ENCODE measurements at places on chromosomes 2 and 18.

- no peak for DNase-seq
Observed at GRCh38 chr2:176508984-176509740, 239.9 kb downstream of the MTX2 start.

GRCh38 chr18:79664525-79665125 lies 15.0 kb upstream of the CTDP1 start:
- DNase-seq, result no peak

- no peak for DNase-seq
Observed at GRCh38 chr18:70377317-70377799, 88.5 kb downstream of the SOCS6 start.

- DNase-seq, result no peak
Observed at GRCh38 chr18:55779691-55780585, 191.9 kb upstream of the TCF4 start.

DNA sequence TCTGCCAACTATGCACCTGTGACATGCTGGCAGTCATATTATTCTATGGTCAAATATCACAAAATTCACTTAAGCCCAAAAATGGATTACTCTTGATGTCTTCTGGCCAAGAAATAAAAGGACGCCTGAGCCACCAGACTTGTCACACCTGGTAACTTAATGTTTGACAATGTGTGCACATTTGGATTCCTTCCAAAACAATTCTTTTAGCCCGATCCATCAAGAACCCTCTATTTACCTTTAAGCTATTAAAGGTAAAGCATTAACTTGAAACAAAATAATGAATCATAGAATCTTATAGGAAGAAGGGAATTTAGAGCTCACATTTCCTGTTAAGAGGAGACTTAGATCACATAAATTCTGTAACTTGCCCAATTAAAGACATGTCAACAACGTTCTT lies 46.5 kb upstream of the NFU1 start:
- DNase-seq, result no peak

DNA sequence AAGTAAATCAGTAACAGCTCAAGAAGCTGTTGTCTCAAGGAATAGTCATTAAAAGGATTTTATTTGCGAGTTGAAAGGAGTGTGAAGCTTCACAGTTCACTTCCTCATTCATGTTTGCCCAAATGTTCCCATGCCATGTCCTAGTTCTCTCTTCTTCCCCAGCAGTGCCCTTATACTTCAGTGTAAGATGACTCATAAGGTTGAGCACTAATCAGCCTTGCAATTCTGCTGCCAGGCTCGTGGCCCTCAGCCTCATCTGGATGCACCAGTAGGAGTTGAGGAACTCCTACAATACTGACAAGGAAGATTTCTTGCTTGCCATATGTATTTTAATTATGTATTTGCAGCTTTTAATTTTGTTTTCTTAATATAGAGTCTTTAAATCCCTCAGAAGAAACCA lies 1980.4 kb downstream of the SUCLG1 start:
- no peak for DNase-seq

- DNase-seq, result no peak
Observed at GRCh38 chr2:119441376-119442225, 9.9 kb downstream of the TMEM37 start.

GRCh38 chr2:37570773-37571586 lies 100.5 kb downstream of the CDC42EP3 start:
- no peak for DNase-seq

DNA sequence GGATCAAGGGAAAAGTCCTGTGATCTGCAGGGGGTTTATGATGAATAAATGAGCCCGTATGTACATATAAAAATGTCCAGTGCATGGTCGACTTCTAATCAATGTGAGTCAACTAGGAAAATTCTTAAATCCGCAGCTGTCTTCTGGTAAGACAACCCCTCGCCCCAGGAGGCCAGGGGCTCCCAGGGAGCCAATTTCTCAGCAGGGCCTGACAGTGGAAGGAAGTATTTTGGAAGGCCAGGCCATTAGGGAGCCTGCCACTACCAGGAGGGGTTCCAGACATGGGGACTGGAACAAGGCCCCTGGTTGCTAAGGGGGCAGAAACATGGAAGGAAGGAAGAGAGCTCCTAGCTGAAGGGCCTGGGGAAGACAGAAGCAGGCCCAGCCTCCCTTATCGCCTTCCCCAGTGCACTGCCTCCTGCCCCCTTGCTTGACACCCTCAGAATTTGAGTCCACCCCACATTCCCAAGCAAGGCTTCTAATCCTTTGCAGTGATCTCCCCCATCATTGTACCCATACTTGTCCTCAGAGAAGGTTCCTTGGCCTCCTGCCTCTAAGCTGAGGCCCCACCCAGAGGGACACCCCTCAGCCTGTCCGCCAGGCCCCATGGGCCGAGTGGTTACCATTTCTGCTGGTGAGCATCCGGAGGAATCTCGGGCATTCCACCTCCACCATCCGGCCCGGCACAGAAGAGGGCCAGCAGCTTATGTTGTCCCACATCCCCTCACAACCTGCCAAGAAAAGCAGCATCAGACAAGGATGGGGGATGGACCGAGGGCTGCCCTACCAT lies 45.9 kb downstream of the SCTR start:
- DNase-seq, result no peak

- no peak for DNase-seq
Observed at GRCh38 chr18:47283476-47283875, 32.0 kb upstream of the SKOR2 start.

DNA sequence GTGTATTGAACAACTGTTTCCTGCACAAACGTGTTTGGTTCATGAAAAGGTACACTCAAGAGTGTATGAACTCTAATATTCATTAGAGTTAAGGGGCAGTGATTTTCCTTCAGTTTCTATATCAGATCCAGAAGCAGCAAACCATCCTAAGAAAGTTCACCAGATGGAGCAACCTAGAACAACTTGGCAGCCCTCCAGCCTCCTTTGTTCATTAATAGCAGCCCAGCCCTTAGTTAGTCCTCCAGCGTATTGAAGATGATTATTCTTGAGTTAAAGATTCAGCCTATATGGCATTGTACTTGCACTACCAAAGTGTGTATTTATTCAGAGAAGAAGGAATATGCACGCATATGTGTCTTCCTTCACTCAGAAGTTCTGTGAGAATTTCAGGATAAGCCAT lies 365.5 kb downstream of the SETBP1 start:
- DNase-seq, result no peak

GRCh38 chr2:37877457-37878315 lies 47.4 kb upstream of the RMDN2 start:
- no peak for DNase-seq

GRCh38 chr2:232300894-232301387 lies 77.6 kb upstream of the ALPP start:
- no peak for DNase-seq

GRCh38 chr2:168118733-168119514 lies 128.5 kb downstream of the STK39 start:
- no peak for DNase-seq

DNA sequence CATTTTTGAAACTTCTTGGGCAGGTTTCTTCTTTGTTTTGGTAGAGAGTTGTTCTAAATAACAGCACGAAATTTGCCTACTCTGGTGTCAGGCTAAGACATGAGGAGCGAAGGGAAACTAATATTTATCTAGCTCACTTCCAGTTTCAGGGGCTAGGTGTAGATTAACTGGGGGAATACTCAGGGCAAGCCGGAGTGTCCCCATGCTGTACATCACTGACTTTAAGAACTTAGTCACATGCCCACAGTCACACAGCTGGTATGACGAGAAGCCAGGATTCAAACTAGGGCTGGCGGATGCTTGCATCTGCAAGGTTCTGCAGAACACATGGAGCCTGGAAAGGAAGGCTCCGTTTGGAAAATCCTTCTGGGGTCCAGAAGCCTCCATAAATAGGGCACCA lies 133.3 kb downstream of the ALPK2 start:
- DNase-seq, result no peak

DNA sequence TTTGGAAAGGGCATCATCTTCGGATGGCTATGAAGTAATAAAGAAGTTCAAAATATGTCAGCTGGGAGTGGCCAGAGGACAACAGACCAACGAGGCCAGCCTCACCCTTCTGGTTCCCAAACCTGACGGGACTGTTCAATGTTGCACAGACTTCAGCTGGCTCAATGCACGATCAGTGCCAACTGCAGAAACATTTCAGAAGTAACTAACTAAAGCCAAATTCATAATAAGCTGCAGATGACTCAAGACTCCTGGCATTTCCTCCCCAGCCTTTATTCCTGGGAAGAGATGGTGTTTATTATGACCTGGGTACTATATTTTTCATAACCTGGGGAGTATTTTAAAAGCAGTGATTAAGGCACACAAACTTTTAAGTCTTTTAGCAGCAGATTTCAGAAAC lies 3.8 kb upstream of the ATP6V1C2 start:
- DNase-seq, result no peak

GRCh38 chr2:170360546-170361089 lies 182.7 kb downstream of the MYO3B start:
- no peak for DNase-seq

DNA sequence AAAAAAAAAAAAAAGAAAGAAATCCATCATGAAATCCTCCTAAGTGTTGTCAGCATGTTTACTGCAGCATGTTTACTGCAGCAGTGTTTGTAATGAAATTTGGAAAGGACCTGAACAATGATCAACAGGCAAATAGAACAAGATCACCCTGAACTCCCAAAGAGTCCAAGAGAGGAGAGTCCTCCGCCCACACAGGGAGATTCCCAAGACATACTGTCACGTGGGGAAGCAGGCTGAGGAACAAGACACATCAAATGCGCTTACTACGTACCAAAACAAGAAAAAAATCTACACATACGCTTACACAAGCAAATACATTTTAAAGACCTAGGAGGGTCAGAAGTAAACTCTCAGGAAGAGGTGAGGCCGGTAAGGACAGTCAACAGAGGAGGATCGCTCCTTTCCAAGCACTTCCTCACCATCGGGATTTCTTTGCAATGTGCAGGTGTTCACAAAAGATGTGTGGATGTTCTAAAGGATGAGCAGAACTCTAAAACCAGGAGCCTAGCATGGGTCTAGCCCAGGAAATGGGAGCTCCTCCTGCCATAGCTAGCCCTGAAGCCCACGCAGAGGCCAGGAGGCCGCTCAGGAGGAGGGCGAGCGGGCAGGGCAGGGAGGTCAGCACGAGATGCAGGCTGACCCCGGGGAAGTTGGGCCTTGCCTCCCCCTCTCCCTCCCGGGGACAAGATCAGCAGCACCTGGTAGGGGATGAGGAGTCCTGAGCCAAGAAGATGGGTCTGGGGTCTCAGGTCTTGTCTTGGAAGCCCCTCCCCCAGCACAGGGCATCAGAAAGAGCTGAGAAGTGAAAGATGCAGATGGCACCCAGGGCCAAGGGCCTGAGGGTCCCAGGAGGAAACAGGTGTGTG lies 66.4 kb downstream of the ZNF516 start:
- DNase-seq, result no peak

DNA sequence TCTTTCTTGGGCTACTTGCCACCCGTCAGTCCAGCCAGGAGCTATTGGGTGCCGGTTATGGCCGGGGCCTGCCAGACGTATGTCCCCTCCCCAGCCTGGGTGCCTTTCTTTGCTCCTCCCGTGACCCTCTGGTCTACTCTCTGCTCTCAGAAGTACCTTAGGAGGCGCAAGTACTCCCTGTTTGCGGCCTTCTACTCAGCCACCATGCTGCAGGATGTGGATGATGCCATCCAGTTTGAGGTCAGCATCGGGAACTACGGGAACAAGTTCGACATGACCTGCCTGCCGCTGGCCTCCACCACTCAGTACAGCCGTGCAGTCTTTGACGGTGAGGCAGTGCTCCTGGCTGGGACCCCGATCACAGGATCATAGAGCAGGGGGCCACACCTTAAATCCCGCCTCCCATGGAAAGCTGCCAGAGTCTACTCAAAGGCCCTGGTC lies 99.5 kb downstream of the DYSF start:
- no peak for DNase-seq

GRCh38 chr2:170806548-170806947 lies 10.1 kb upstream of the GAD1 start:
- no peak for DNase-seq

GRCh38 chr2:110740747-110741349 lies 8.5 kb downstream of the ACOXL start:
- DNase-seq, result no peak

DNA sequence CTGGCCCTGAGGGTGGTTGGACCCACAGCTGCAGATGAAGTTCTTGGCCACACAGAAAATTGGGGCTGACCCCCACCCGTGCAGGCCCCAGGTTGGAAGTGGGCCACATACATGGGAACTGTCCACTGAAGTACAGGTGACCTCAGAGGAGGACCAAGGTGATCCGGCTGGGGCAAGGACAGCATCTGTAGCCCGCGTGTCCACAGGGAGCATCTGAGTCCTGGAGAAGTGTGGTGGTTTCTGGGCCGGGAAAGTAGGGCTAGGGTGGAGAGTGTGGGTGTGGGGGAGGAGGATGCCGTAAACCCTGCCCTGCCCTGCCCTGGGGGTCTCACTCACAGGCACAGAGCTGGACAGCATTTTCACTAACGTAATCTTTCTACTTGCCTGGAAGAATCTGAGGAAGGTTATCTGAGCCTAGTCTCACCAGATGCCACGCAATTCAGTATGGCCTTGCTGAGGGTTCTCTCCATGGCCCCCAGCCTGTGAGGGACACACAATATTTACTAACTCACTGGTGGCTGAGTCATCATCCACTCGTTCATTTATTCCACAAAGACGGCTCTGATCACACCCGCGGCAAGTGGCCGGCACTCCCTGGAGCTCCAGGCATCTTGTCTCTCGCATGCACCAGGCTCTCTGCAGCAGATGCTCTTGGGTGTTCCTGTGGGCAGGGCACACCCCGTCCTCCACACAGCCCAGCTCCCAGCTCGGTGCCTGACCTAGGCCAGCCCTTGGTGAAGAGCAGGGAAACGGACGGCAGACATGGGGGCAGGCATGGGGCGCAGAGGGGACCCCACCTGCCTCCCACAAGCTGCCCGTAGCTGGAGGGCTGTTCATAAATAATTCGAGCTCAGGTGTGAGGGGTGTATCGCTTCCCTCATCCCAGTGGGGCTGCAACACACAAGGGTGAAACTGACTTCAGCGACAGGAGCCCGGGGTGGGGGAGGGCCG lies 51.2 kb downstream of the INHBB start:
- DNase-seq, result no peak

GRCh38 chr2:88187038-88187676 lies 17.0 kb downstream of the THNSL2 start:
- DNase-seq, result no peak

GRCh38 chr2:48779019-48779716 lies 23.6 kb upstream of the LHCGR start:
- no peak for DNase-seq

- DNase-seq, result no peak
Observed at GRCh38 chr2:50364511-50364910, 667.4 kb downstream of the NRXN1 start.

DNA sequence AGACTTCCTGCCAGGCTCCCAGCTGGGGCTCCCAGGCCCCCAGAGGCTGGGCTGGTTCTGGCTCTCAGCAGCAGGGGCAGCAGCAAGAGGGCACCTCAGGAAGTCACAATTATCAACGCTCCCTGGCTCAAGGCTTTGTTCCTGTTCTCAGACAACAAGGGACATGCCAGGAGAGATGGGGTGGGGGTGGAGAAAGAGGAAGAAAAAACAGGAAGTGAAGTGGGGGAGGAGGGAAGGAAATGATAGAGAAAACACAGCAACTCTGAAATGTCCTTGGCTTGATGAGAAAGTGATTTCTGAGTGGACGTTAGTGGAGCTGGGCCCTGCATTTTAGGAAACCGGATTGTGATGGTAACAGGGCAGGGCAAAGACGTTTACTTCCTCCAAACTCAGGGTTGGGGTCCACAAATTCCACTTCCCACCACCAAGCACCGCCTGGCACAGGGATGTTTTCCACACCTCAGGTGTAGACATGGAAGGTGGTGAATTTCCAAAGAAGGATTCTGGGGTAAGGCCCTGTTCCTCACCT lies 40.4 kb downstream of the CYRIA start:
- DNase-seq, result no peak
